Heart right ventricle (tissue), 16 donors: ENCODE measurements at places on chromosomes 12 and 14. TPM values are rescaled to one million over a fixed set of nuclear protein-coding genes. Genes with fewer than 3 reads are reported as not detected.

DNA sequence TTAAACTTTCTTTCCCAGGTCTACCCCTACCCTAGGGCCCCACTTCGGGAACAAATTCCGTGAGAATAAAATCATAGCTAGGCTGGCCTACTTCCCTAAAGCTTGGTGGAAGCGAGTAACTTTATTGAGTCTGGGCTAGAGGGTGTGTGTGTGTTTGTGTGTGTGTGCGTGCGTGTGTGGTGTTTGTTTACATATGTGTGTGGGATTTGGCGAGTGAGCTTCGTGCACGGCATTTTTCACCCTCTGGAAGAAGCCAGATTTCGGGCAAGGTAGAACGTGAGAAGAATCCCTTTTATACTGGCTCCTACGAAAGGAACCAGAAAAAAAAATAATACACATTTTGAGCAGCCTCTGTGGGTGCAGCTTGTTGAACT is 7.5 kb upstream of the LHX5 start:
- DNase-seq, result no peak

DNA sequence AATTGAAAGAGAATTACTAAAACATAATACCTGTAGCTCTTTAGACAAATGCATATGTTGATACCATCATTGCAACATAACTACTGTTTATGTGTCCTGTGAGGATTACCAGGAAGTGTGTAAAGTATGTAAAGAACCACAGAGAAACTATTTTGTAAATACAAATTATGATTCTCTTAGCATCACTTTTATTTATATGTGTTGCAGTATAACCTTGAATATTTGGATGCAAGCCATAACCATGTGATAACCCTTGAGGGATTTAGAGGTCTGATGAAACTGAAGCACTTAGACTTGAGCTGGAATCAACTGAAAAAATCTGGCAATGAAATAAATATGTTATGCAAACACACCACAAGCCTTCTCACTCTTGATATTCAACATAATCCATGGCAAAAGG is 77.5 kb downstream of the LRRC9 start:
- no peak for DNase-seq

DNA sequence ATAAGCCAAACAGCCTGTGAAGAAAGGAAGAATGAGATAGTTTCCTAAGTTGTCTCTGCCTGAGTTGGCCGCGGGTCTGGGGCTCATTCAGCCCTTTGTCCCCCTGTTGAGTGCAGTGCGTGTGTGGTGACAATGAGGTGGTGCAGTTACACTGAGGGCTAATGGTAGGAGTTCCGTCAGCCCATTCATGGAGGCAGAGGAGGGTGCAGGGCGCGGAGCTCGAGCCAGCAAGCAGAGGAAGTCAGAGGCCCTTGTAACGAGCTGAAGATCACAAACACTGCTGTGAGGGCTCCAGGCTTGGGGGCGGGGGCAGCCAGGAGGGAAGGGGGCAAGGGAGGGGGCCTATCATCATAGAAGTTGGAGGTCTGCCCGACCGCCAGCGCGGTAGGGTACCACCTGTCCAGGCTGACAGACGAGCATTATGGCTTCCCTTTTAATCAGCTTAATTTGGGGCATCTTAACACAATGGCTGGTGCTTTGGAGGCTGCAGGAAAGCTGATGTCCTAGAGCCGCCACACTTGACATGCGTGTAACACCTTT is 20.5 kb downstream of the CCND2 start:
- no peak for DNase-seq

Gene IL31
- total RNA-seq, result not detected

Gene POTEG
- not detected for total RNA-seq

Gene CLEC4E
- total RNA-seq, result 0.93 TPM
